Naive thymus-derived CD4-positive, alpha-beta T cell (primary cell): ENCODE measurements at places on chromosomes 3 and 15. TPM values are rescaled to one million over a fixed set of nuclear protein-coding genes. Genes with fewer than 3 reads are reported as not detected.

GRCh38 chr15:83512459-83512858, 65.3 kb downstream of the SH3GL3 start:
- H3K27ac ChIP-seq = no peak overlapping the region
- no peak overlapping the region for H3K4me3 ChIP-seq
- H3K4me1 ChIP-seq = no peaks in the 10 kb centered on the region
- DNase-seq = no peak
- no peaks in the 10 kb centered on the region for H3K27me3 ChIP-seq

DNA sequence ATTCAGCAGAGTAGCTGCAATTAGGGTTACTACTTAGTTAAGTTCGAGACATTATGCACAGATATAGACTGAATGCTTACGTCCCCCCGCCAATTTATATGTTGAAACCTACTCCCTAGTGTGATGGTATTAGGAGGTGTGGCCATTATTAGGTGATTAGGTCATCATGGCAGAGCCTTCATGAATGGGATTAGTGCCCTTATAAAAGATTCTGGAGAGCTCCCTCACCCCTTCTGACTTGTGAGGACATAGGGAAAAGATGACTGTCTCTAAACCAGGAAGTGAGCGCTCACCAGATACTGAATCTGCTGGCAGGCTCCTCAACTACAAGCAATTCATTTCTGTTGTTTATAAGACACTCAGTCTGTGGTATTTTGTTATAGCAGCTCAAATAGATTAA, 25.6 kb upstream of the TEX9 start:
- no peaks in the 10 kb centered on the region for H3K4me1 ChIP-seq
- DNase-seq = no peak
- H3K27me3 ChIP-seq = no peaks in the 10 kb centered on the region
- no peak overlapping the region for H3K4me3 ChIP-seq

DNA sequence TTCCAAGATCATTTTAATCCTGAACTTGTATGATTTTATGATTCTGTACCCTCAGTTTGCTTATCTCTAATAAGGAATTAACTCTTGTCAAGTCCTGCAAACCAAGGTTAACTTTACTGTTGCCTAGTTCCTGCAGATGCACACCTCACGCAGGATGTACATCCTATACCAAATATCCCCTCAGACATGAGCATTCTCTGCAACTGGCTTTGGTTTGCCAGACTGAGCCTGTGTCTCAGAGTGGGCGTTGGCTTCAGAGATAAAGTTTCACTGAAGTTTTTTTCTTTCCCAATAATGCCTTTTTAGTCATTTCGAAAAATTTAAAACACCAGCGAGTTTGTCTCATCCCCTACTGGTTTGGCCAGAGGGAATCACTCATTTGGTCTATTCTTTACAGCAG, 173.9 kb downstream of the NR2F2 start:
- no peak for DNase-seq
- H3K27ac ChIP-seq = no peak overlapping the region
- H3K27me3 ChIP-seq = no peaks in the 10 kb centered on the region
- H3K4me3 ChIP-seq = no peak overlapping the region
- no peaks in the 10 kb centered on the region for H3K36me3 ChIP-seq

DNA sequence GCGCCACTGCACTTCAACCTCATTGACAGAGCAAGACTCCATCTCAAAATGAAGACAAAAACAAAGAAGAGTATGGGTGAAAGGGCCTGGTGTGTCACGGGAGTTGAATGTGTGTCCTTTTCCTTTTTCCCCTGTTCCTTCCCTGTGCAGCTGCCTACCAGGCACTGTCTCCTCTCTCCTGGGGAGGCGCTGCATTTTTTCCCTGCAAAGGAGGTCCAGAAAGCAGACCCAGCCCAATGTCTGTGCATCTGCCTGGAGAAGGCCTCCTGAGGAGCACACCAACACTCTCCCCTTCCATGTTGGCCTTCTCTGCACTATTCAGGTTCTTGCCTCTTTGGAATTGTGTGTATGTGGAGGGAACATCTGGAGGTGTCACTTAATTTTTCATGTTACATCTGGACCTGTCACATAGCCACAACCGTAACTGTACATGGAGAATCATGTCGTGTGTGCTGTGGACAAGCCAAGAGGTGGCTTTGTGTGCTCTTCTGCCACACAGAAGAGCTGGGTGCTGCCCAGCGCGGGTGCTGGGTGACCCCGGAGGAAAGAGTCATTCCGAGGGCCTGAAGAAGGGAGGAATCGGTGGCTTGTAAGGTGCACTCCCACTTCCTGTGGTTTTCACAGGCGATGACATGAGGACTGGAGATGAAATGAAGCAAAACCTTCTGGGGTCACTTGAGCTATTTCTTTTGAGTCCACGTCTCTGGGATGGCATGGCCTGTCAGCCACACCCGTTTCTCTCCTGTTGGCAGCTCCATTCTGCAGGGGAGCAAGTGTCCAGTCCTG, 46.5 kb upstream of the CGNL1 start:
- DNase-seq = no peak
- H3K4me1 ChIP-seq = no peaks in the 10 kb centered on the region
- no peak overlapping the region for H3K4me3 ChIP-seq
- no peaks in the 10 kb centered on the region for H3K27me3 ChIP-seq
- no peaks in the 10 kb centered on the region for H3K36me3 ChIP-seq

GRCh38 chr3:193831495-193832455, 238.8 kb downstream of the OPA1 start:
- no peak for DNase-seq
- H3K4me1 ChIP-seq = no peaks in the 10 kb centered on the region
- no peaks in the 10 kb centered on the region for H3K27me3 ChIP-seq
- H3K4me3 ChIP-seq = no peak overlapping the region
- no peaks in the 10 kb centered on the region for H3K36me3 ChIP-seq

DNA sequence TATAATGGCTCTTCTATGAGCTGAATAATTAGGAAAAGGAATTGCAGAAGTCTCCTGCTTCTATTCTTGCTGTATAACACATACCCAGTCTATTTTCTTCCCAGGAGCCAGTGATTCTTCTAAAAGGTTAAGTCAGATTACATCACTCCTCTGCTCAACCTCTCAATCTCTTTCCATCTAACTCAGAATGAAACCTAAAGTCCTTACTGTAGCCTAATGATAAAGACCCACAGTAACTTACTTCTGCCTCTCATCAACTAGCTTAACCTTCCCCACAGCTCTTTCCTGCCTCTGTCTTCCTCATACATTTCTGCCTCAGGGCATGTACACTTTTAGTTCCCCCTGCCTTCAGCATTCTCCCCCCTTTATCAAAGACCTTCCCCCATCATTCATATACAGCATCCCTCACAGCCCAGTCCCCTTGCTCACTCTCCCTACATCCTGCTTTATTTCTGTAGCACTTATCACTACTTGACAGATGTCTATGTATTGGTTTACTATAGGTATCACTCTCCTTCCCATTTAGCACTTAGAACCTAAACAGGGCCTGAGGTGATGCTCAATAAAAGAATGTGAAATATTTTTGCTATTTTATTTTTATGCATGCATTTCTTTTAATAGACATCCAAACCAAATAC, 28.5 kb upstream of the CMTM6 start:
- H3K36me3 ChIP-seq = peaks cover 31% of the 10 kb centered on the region
- DNase-seq = no peak
- no peak overlapping the region for H3K4me3 ChIP-seq
- no peak overlapping the region for H3K27ac ChIP-seq

- no peak for DNase-seq
- H3K4me3 ChIP-seq = no peak overlapping the region
- no peak overlapping the region for H3K27ac ChIP-seq
Measured at GRCh38 chr15:89801471-89802195, 13.0 kb downstream of the ANPEP start.

DNA sequence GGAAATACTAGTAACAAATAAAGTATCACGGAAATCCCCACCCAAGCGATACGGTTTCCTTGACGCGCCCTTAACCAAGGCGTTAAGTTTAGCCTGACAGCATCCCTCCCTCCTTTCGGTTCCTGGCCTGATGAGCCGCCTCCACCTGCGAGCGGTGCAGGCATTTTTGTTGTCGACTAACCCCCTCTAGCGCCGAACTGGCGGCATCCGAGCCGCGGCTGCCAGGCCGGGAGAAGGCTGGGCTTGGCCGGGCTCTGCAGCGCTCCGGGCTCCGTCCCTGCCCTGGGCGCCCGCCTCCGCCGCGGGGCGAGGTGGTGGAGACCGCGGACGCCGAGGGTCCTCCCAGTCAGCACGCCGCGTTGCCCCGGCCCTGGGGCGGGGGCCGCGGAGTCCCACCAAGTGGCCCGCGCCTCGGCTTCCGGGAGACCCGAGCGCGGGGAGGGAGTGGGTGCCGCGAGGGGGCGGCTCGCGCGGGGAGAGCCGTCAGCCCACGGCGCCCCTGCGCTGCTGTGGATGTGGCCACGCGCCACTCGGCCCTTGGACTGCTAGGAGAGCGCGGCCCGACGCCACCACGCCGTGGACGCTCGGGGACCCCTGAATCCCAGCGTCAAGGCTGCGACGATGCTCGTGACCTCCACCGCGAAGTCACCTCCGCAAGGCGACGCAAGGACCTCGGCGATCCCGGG, 1.1 kb upstream of the EPHA6 start:
- peak; percentile 2 for DNase-seq
- H3K36me3 ChIP-seq = no peaks in the 10 kb centered on the region
- no peak overlapping the region for H3K27ac ChIP-seq
- H3K4me3 ChIP-seq = no peak overlapping the region
- H3K27me3 ChIP-seq = no peaks in the 10 kb centered on the region

The CHRM5 gene
- not detected for total RNA-seq

The BCHE gene
- total RNA-seq = not detected

The SLC24A5 gene
- total RNA-seq = not detected

The SHC4 gene
- not detected for total RNA-seq
